ENCODE measurements at places on chromosomes 16 and 17.

DNA sequence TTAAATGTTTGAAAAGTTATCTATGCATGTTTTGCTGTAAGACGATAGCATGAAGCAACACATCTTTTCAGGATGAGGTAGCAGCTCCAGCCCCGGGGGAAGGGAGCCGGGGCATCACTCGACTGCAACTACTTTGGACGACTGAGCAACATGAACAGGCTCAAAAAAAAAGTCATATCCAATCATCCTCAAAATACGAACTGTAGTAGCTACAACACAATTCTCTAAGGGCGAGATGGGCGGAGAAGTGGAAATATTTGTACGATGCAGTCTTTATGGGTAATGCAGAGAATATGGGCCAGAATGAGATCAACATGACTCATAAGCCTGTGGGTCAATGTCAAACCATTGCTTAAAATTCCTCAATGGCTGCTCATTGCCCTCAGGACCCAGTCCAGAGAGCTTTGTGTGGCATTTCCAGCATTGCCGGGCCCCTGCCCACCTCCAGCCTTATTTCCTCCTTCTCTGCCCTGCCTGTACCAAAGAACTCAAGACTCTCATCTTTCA is 17.7 kb upstream of the SMURF2 start:
- peak; percentile 21 for DNase-seq

- peak; percentile 62 for DNase-seq
Observed at GRCh38 chr17:15462976-15463772, 4.2 kb downstream of the CDRT4 start.

GRCh38 chr16:7321661-7322060 is 11.0 kb upstream of the RBFOX1 start:
- peak; percentile 32 for DNase-seq

DNA sequence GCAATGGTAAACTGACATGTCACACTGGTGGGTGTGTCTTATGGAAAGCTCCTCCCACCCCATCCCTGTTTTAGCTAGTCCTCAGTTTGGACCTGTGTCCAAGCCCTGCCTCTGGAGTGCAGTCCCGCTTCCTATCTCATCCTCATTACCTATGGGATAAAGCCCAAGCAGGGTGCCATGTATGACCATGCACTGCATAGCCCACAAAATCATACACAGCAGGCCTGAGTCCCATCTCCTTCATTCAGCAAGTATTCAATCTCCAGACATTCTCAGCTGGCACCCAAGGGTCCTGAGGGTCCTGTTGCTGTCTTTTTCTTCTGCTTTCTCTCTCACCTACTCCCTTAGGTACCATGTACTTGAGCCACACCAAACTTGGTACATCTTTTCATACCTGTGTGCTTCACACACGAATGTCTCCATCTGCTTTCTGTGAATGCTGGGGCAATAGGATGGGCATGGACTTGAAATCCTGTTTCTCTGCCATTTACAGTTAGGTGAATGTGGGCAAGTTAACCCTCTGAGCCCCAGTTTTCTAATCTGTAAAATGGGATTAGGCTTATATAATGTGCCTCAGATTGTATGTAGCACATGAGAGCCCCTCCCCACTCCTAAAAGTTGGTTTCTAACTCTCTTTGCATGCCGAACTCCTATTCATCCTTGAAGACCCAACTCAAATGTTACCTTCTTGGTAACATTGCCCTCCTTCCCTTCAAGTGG is 28.5 kb downstream of the TNS4 start:
- DNase-seq, result no peak

DNA sequence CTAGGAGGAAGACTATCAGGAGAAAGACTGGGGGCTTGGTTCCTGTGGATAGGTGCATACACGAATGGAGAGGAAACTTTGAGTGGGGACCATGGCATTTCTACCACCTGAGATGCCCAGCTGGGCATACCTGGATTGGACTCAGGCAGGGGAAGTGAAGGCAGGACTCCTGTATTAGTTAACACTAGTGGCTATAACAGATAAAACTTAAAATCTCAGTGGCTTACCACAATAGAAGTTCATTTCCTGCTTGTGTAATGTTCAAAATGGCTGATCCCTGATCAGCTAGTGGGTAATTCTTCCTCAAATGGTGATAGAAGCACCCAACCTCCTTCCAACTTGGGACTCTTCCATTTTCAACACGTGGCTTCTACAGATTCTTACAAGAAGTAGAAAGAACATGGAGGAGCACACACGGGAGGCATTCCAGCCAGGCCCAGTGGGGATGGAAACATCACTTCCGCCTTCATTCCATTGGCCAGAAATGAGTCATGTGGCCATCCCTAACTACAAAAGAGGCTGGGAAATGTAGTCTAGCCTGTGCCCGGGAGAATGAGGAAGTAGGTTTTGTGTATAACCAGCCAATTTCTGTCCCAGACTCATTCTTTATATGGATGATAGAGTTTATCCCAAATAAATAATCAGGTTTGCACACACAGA is 112.1 kb downstream of the UTP18 start:
- DNase-seq, result peak; percentile 71

All from iPS-NIHi11 (cell line).